NCI-H1417 treated with DMSO at 0.1 percent for 48 hours (cell line): ENCODE measurements at places on chromosomes 13 and 19.

DNA sequence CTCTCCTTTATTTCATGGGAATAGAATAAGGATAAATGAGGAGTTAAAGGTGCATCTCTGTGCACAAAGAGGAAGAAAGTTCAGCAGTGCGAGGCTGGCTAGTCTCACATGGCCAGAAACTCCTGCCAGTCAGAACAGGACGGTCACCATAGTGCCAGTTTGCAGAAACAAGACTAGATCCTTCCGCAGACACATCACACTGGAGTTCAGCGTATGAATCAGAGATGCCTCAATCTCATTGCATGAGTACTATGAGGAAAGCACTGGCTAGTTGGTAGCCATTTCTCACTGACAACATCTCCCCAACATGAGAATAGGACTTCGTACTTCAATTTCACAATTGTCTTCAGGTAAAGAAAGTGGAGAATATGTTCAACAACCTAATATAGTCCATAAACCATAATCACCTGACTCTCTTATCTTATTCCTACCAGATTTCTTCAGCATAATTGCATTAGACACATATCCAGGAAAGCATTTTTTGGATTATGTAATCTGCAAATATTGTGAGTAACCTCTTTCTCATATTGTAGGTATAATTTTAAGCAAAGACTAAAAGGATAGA, 34.9 kb downstream of the RXFP2 start:
- no peak for DNase-seq

DNA sequence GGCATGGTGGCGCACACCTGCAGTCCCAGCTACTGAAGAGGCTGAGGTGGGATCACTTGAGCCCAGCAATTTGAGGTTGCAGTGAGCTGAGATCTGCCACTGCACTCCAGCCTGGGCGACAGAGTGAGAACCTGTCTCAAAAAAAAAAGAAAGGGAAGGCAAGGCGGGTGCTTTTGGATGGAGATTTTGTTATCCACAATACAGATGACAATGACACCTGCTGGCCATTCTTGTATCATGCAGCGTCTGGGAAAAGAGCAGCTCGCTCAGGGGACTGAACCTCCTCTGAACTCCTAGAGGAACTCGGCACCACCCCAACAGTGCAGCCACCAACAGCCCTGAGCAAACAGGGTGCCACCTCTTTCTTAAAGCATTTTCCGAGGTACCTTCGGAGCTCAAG, 22.8 kb downstream of the HAUS8 start:
- no peak for DNase-seq

GRCh38 chr13:20399961-20400360, 125.7 kb downstream of the CRYL1 start:
- no peak for DNase-seq

- DNase-seq = peak; percentile 10
Measured at GRCh38 chr13:98879957-98880356, 97.9 kb downstream of the DOCK9 start.

GRCh38 chr13:110306960-110307766, at the start of the genes COL4A1 and COL4A2:
Gene COL4A1 (minus strand): TSS chr13:110307157. CDS start chr13:110307027, 130 bp downstream.
Gene COL4A2 (plus strand): TSS chr13:110307284. CDS start chr13:110307904, 620 bp downstream.
- no peak for DNase-seq

- DNase-seq = no peak
Measured at GRCh38 chr13:26977541-26977940, 194.1 kb downstream of the USP12 start.

GRCh38 chr19:16076958-16077611, 790 bp downstream of the TPM4 start:
- DNase-seq = no peak

DNA sequence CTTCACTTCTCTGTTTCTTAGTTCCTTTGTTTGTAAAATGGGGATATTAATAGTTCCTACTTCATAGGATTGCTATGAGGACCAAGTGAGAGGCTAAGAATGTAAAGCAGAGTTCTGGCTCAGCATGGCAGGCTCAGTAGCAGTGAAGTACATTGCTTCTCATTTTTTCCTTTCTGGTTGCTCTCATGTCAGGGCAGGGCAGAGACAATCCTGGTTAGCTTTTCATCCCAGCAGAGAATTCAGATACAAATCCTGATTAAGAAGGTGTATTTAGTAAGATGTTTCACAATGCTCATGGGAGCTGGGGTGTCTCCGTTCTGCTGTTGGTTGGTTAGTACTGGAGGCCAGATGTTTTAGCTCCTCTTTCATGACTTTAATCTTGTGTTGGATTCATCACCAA, 42.9 kb downstream of the WASF3 start:
- DNase-seq = no peak

GRCh38 chr13:60214213-60215055, 50.7 kb upstream of the DIAPH3 start:
- DNase-seq = no peak

GRCh38 chr13:37230346-37230745, 124.9 kb upstream of the CSNK1A1L start:
- DNase-seq = no peak

DNA sequence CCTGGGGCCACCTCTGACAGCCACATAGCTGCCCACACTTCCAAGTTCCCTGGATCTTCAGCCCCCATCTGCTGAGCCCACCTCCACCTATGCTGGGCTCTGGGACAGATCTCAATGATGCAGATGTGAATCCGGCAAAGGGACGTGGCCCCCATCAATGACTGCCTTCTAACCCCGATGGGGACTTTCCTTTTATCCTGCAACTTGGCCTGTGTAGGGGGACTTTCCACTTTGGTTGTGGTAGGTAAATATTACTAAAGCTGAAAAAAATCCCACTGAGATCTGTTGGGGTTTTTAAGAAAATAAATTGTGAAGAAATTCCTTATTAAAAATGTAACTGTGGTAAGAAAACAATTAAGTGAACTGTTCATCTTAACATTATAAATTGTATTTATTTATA, 20.8 kb upstream of the ASPDH start:
- no peak for DNase-seq

DNA sequence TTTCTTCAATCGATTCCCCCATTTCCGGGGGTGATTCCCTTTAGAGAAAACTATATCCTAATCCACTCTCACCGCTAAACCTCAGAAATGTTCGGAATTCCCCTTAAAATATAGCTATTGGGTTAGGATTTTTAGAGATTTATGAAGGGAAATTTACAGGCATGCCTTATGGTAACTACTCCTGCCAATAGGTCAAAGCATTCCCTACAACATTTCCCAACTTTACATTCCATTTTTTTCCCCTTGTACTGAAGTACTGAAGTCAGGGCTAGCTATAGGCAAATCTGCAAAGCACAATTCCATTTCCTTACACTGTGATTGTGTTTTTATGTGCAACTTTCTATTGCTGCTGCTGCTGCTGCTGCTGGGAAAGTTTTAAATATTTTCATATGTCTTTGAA, 2.1 kb downstream of the EDNRB start:
- DNase-seq = no peak

- DNase-seq = no peak
Measured at GRCh38 chr19:11882606-11883005, 5.0 kb upstream of the ZNF69 start.

- DNase-seq = peak; percentile 16
Measured at GRCh38 chr13:39419876-39420275, 183.1 kb downstream of the LHFPL6 start.

- no peak for DNase-seq
Measured at GRCh38 chr13:41694545-41695301, 237.4 kb downstream of the RGCC start.

- no peak for DNase-seq
Measured at GRCh38 chr19:49938662-49939061, 9.4 kb upstream of the NUP62 start.

DNA sequence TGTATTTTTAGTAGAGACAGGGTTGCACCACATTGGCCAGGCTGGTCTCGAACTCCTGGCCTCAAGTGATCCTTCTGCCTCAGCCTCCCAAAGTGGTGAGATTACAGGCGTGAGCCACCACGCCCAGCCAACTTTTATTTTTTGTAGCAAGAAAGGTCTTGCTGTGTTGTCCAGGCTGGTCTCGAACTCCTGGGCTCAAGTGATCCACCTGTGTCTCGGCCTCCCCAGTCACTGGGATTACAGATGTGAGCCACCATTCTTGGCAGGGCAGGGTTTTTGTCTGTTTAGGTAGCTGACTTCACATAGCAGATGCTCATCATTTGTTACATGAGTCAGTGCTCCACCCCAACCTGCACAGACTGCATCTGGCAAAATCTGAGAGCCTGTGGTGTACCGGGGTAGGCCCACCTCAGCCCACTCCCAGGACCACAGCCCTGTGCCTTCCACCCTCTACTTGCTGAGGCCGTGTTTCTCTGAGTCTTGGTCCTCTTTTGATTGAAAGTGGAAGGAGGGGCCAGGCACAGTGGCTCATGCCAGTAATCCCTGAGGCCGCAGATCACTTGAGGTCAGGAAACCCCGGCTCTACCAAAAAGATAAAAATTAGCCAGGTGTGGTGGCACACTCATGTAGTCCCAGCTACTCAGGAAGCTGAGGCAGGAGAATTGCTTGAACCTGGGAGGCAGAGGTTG, 4.2 kb upstream of the TNPO2 start:
- DNase-seq = no peak
